ENCODE measurements at places on chromosomes 1 and 21.

- no peak for DNase-seq
Measured at GRCh38 chr1:68320349-68320748, 88.0 kb upstream of the WLS start.

- DNase-seq: no peak
Measured at GRCh38 chr1:234231061-234231892, 142.0 kb upstream of the COA6 start.

DNA sequence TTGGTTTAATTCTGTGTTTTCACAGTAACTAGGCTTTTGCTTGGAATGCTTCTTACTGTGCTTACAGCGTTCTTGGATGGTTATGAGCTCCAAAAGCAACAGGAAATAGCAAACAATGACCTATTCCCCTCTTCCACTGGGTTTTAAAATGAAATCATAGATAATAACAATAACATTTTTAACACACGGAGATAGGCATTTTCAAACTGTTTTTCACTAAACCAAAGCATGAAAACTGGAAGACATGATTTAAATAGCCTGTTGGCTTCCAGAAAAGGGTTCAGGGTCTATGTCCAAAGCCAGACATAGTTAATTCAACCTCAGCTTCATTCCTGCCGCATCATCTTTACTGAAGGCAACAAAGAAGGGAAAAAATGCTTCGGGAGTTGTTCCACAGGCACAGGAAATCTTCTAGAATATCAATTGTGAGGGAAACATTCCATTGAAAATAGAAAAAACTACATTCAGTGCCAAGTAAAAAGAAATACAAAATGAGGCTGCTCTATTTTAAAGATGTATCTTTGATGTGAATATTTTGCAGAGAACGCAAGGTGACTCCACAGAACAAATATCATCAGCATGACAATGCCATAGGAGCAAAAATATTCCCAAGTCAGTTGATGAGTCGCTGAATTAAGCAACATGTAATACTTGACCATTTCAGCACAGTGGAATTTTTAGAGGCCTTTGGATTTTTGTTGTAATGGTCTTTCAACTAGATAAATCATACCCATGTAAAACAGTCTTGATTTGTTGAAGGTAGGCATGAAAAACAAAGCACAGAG, 80.7 kb downstream of the NID1 start:
- peak; percentile 62 for DNase-seq

DNA sequence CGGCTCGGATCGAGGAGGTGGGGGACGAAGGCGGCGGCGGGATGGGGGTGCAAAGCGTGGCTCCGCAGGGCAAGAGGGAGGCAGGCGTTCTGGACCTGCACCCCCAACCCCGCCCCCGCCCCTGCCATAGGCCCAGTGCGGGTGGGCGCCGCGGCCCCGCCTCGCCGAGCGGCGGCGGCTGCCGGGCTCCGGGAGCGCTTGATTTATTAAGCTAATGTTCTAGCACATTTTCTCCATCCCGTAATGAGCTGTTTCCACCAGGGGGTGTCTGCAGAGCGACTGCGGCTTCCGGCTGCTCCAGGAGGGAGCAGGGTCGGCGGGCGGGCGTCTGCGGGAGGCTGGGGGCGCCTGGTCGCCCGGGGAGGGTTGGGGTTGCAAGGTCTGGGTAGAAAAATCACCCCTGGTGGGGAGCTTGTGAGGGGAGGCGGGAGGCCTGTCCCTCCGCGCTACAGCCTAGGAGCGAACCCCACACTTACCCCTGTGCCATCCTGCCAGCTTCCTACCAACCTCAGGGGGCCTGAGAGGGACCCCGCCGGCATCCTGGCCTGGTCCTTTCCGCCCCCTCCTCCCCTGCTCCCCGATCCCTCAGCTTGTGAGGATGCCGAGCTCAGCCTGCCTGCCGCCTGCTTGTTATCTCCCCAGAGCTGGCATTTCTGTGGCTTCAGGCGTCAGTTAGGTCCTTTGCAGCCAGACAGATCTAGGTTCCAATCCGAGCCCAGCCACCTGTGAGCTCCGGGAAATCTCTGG, 48.5 kb upstream of the ACOT11 start:
- peak; percentile 65 for DNase-seq

GRCh38 chr1:94873520-94874351, 53.2 kb downstream of the CNN3 start:
- no peak for DNase-seq

GRCh38 chr1:155026588-155026987, 7.0 kb downstream of the DCST2 start:
- no peak for DNase-seq

GRCh38 chr1:226487921-226488320, 60.6 kb upstream of the STUM start:
- no peak for DNase-seq

All from AG08396 (cell line).